Heart left ventricle (tissue), 16 donors: ENCODE measurements at places on chromosomes 7 and 10. TPM values are rescaled to one million over a fixed set of nuclear protein-coding genes. Genes with fewer than 3 reads are reported as not detected.

GRCh38 chr7:154868921-154869320 is 134.0 kb downstream of the PAXIP1 start:
- DNase-seq, result no peak

DNA sequence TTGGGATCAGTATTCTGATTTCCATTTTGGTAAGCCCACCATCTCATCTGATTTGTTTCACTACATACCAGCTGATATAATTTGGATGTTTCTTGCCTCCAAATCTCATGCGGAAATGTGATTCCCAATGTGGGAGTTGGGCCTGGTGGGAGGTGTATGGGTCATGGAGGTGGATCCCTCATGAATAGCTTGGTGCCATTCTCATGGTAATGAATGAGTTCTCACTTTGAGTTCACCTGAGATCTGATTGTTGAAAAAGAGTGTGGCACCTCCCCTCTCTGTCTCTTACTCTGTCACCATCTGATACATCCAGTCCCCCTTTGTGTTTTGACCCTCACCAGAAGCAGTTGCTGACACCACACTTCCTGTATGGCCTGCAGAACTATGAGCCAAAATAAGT is 347.3 kb downstream of the ARL4A start:
- DNase-seq, result no peak

GRCh38 chr10:35924759-35925158 is 282.7 kb upstream of the FZD8 start:
- no peak for DNase-seq

GRCh38 chr7:22296265-22296566 is 60.7 kb downstream of the RAPGEF5 start:
- DNase-seq, result no peak

- no peak for DNase-seq
Measured at GRCh38 chr7:26426096-26426495, 134.4 kb downstream of the SNX10 start.

GRCh38 chr7:42283553-42283952 is 46.5 kb upstream of the GLI3 start:
- DNase-seq, result no peak

Gene SPDYE6
- total RNA-seq, result not detected

Gene PTPRE
- total RNA-seq, result 13.9 TPM

Gene ADARB2
- total RNA-seq, result not detected

Gene SMKR1
- total RNA-seq, result not detected

Gene HOXA1
- total RNA-seq, result 0.12 TPM

Gene DAGLB
- 6.2 TPM for total RNA-seq
